ENCODE measurements at places on chromosomes 5 and 9.

- DNase-seq, result no peak
Measured at GRCh38 chr9:126343271-126343700, 16.7 kb downstream of the MVB12B start.

- no peak for DNase-seq
Measured at GRCh38 chr9:93657331-93658111, 81.1 kb downstream of the PHF2 start.

DNA sequence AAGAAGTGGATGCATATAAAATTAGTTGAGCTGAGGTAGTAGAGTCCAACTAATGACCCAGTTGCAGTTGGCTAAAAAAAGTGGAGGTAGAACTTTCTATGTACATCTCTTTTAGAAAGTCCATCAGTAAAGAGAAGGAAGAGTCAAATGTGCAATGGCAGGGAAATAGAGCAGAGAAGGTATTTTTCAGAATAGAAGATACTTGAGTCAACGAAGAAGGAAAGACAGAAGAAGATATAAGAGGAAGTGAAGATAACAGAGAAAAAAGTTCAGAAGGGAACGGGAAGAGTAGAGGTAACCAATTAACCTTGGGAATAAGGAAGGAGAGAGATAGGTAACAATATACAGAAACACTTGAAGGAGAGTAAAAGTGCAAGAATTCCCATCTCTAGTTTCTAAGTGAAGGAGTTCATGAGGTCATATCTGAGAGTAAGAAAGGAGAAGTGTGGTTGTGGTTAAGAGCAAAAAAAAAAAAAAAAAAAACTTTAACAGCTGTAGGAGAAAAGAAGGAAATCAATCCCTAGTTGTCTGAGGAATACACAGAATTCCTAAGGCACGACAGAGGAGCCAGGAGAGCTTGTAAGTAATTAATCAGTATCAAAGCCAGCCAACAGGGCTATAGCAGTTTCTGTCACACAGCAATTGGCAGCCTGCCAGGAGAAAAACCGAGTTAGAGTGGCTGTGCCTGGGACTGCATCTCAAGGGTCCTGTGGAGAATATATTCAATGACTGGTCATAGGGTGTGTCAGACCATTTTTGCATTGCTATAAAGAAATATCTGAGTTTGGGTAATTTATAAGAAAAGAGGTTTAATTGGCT, 61.0 kb downstream of the ARL15 start:
- no peak for DNase-seq

DNA sequence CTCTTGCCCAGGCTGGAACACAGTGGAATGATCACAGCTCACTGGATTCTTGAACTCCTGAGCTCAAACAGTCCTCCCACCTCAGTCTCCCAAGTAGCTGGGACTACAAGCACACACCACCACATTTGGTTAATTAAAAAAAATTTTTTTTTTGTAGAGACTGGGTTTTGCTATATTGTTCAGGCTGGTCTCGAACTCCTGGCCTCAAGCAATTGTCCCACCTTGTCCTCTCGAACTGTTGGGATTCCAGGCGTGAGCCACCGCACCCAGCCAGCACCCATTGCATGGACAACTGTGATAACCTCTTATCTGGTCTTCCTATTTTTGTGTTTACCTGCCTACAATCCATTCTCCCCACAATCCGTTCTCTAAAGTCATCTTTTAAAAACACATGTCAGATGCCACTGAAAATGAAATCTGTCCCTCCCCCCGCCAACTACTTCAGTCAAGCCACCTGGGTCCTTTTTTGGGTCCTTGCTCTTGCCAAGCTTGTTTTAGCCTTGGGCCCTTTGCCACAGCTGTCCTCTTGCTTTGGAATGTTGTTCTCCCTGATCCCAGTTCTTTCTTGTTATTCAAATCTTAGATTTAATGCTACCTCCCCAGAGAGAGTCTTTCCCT, 250.5 kb downstream of the PIK3R1 start:
- DNase-seq, result no peak

DNA sequence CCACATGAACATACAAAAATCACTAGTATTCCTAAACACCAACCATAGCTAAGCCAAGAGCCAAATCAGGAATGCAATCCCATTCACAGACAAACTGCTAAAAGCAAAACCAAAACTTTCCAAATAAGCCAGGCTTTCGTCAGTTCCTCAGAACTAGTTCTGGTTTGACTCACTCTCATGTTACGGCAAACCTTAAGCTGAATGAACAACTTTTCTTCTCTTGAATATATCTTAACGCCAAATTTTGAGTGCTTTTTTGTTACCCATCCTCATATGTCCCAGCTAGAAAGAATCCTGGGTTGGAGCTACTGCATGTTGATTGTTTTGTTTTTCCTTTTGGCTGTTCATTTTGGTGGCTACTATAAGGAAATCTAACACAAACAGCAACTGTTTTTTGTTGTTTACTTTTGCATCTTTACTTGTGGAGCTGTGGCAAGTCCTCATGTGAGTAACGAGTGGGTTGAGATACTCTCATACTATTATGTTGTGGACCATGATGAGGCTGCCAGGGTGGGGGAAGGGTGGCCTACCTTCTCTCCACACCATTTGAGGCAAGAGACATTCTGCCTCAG, at the start of gene PDCD1LG2:
TSS of gene PDCD1LG2 (plus strand) at position 172 of the 572 bp plus-strand sequence. CDS start 12,016 bp downstream, outside the sequence.
- peak; percentile 73 for DNase-seq

GRCh38 chr5:172312286-172312685, 28.7 kb upstream of the UBTD2 start:
- DNase-seq, result no peak
